CD4-positive, alpha-beta T cell treated with Interleukin-10 for 1 hour (primary cell): ENCODE measurements at places on chromosomes 2 and 18.

- DNase-seq, result no peak
Measured at GRCh38 chr2:231568098-231568784, 24.4 kb upstream of the TEX44 start.

DNA sequence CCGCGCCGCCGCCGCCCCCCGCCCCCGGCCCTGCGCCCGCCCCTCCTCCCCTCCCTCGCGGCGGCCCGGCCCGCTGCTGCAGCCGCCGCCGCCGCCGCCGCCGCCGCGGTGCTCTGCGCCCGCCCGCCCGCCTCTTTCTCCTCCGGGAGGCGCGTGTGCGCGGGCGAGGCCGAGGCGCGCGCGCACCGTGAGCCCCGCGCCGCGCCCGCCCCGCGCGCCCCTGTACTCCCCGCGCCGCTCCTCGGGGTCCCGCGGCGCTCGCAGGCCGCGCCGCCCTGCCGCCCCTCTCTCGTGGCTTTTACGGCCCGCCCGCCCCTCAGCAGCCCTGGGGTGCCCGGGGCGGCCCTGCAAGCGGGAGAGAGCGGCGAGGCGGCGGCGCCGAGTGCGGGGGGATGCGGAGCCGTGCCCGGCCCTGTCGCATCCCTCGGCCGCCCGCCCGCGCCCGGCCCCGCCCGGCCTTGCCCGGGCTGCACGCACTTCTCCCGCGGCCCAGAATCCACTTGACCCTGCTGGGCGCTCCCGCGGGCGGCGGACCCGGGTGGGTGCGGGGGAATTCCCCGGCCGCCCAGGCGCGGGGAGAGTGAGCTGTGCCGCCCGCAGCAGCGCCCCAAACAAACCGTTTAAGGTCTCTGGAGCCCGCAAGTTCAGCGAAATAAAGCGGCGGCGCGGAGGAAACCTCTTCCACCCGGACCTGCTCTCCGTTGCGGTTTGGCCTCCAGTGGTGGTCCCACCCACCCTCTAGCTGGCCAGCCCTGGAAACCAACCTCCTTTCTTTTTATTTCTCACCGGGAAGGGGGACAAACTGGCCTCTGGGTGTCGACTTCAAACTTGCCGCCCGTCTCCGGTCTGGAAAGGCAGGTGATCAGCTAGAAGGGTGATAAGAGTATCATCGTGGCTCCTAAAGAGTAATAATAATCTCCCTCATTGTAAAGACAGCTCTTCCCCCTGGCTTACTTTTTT lies 37.4 kb downstream of the AFF3 start:
- DNase-seq, result peak; percentile 11

DNA sequence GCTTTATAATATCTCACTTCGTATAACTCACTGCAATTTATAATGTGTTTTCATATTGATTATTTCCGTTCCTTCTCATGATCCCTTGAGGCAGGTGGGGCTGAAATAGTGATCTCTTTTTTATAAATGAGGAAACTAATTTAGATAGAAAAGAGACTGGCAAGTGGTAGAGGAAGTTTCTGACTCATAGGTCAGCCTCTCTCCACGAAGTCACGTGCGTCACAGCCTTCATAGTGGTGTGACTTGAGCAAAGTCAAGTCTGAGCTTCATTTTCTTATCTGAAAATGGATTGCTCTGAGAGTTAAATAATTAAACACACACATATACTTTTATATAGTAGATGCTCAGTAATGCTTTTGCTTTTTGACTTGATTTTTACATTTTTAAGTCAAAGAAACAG lies 19.9 kb downstream of the ABCG5 start:
- no peak for DNase-seq

GRCh38 chr18:77524909-77525308 lies 275.3 kb downstream of the GALR1 start:
- DNase-seq, result no peak

DNA sequence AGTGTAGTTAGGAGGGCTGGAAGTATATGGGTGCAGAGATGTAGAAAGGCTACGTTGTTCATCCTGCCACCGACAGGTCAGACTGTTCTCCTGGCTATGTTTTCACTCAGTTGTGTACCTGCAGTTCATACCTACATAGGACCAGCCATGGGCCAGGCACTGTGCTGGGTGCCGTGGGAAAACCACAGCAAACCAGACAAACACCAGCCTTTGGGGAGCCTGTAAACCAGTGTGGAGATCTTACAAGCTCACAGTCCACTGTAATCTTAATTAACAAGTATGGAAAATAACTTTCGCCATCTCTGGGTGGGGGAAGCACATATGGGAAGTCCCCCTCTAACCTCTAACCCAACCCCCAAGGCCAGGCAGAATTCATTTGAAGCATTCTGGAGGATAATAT lies 12.7 kb downstream of the NCK2 start:
- DNase-seq, result peak; percentile 57

- no peak for DNase-seq
Measured at GRCh38 chr18:63591725-63592124, 4.6 kb downstream of the SERPINB13 start.

DNA sequence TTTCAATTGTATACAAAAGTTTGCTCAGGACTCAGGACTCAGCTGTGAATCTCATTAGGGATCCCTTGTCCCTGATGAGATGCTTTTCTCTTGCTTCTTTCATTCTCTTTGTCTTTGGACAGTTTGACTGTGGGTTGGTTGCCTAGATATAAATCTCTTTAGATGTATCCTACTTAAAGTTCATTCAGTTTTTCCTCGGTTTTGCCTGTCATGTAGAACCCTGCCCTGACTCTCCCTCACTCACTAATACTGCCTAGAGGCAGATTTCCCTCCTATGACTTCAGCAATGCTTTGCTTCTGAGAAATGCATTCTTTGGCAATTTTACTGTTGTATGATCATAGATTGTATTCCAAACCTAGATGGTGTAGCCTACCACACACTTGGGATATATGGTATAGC lies 421.4 kb upstream of the TCF4 start:
- no peak for DNase-seq

- DNase-seq, result no peak
Measured at GRCh38 chr18:57389271-57389670, 36.9 kb downstream of the ST8SIA3 start.

- no peak for DNase-seq
Measured at GRCh38 chr2:81648370-81648769, 1343.8 kb upstream of the LRRTM1 start.

DNA sequence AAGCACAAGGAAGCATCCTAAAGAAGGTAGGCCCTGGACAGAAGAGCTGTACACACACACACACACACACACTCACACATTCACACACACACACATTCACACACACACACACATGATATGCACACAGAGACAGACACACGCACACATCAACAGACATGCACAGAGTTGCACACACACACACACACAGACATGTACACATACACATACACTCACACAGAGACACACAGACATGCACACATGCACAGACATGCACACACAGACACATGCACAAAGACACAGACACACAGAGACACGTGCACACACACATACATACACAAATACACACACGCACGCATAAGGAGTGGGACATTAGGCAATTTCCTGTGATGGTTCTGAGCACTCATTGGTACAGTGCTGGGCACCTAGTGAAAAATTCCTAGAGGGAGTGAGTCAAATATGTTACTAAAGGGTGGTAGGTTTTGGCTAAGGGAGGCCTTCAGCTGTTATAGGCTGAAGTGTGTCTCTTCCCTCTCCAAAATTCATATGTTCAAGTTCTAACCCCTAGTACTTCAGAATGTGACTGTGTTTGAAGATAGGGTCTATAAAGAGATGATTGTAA lies 26.4 kb downstream of the THNSL2 start:
- no peak for DNase-seq

GRCh38 chr2:236161531-236161930 lies 6.7 kb downstream of the GBX2 start:
- no peak for DNase-seq

GRCh38 chr18:45384137-45384961 lies 230.9 kb upstream of the SLC14A2 start:
- peak; percentile 29 for DNase-seq

GRCh38 chr2:134505446-134505845 lies 213.4 kb downstream of the TMEM163 start:
- DNase-seq, result no peak

DNA sequence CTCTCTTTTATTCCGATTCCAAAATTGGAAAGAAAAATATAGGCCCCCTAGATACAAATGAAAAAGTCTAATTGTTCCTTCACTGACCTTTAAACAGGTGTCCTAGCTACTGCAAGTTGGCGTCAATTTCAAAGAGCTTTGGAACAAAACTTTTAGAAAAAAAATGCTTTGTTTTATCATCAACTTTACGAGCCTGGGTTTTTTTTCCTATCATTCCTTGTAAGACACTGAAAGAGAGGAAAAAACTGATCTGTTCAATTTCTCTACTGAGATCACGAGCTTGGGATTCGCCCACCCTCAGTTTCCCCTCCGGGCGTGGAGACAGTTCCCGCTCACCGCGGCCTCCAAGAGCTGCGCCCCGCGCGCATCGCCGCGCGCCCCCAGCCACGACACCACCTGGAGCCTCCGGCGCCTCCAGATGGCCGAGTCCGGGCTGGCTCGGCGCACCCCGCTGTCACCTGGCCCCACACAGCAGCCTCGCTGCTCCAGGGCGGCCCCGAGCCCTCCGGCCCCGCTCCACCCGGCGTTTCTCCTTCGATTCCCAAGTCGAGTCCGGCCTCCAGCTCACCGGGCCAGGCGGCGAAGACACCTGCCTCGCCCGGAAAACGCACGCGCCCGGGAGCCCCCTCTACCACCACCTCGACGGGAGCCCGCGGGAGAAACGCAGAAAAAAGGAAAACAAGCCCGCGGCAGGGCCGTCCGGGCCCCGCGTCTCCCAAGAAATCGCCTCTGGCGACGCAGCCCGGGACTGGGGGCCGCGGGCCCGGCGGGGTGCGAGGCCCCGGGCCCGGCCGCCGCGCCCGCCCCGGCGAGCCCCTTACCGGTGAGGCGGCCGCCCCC lies 656 bp downstream of the TBC1D8 start:
- DNase-seq, result peak; percentile 3

- DNase-seq, result no peak
Measured at GRCh38 chr18:48668466-48669179, 129.8 kb downstream of the CTIF start.

DNA sequence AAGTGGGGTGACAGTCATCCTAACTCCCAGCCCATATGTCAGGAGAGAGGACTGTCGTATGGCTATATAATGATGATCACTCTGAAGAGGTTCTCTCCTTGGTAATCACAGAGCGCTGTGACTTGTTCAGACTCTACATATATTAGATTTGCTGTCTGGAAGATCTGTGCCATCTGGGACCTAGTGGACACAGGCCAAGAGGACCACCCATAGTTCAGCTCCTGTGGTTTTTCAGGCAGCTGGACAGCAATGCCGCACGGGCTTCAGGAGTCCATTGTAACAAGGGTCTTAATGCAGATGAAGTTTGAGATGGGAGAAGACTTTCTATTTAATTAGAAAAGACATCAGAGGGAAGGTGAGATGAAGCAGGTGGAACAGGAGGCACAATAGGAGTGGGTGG lies 40.1 kb upstream of the EPHA4 start:
- DNase-seq, result no peak

- no peak for DNase-seq
Measured at GRCh38 chr2:72144632-72145288, 2.9 kb downstream of the CYP26B1 start.

- DNase-seq, result no peak
Measured at GRCh38 chr2:65450810-65451209, 18.4 kb upstream of the SPRED2 start.

GRCh38 chr2:202344178-202344577 lies 31.9 kb upstream of the BMPR2 start:
- no peak for DNase-seq

DNA sequence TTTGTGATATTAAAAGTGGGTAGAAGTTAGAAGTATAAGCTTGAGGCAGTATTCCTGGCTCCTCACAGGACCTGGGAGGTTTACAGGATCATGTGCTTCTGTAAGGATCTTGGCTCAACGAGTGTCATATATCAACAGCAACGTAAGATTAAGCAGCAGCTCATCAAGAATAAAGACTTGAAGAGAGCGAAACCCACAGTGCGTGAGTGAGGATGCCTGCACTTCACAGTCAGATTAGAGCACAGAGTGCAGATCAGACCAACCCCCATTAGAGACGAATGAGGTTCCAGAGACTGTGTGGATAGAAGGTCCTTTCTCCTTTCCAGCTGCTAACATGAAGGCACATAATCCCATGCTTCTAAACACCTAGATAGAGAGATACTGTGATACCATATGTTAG lies 1656.7 kb upstream of the NXPH2 start:
- no peak for DNase-seq

DNA sequence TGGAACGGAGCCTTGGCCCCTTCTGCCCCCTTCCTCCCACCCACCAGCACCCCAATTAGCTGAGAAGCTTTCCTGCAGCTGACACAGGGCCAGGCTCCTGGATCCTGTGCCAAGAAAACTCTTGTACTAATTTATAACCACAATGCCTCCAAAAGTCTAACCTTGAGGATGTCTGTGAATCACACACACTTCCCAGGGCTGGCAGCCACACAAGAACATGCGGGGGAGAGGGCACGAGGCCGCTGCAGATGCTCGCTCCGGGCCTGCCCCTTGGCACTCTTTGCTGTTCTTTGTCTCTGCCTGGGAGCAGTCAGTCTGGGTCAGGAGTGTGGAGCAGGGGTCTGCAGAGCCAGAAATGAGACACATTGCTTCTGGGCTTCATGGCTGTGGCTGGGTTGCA lies 62.7 kb upstream of the KIF5C start:
- no peak for DNase-seq

DNA sequence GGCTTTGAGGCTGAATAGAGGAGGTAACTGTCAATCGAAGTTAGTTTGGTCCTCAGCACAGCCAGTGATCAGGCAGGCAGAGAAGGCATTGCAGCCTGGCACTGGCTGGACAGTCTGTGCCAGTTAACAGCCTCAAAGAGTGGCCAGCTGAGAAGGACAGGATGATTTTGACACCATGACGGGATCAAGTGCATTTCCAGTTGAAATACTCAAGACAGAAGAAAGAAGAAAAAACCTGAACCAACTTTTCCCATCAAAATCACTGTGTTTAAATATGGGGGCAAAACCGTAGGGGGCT lies 96.7 kb upstream of the ZCCHC2 start:
- DNase-seq, result no peak

DNA sequence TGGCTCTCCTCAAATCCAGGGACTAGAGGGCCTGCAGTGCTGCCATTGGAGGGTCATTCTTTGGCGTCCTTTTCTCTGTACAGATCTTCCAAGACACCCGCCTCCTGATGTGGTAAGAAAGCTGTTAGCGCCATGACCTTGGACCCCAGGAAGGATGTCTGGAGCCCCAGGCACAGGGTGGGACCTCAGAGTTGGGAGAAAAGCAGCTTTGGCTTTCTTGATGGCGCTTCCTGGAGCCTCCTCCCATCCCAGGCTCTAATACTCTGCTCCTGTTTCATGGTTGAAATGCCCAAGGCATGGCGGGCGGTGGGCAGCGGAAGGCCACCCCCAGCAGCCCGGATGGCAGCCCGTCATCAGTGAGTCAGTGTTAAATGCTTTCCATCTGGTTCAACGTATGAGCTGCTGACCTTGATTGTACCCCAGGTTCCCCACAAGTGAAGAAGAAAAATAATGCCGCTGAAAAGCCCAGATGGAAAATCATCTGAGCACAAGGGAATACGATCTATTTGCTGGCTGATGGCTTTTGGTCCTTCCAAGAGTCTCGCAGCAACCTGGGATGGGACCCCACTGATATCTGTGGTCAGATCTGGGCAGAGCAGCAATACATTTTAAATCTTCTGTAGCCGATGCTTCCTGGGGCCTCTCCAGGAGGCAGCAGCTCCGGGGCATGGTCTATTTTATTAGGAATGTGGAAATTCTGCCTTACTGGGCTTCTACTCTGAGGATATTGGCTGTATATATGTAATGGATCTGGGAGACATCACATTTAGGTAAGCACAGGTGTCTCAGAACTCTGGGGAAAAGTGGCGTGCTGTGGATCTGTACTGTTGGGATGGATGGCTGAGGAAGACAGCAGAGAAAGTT lies 15.1 kb downstream of the ACKR3 start:
- DNase-seq, result no peak
